HT-29 (cell line): ENCODE measurements at places on chromosomes 1 and 21. TPM values are rescaled to one million over a fixed set of nuclear protein-coding genes. Genes with fewer than 3 reads are reported as not detected.
A peak's percentile ranks its signal among the peaks of the same experiment; 100 is the strongest.

The GUCA2B gene
- 0.26 and 0.84 TPM in 2 replicates for total RNA-seq

DNA sequence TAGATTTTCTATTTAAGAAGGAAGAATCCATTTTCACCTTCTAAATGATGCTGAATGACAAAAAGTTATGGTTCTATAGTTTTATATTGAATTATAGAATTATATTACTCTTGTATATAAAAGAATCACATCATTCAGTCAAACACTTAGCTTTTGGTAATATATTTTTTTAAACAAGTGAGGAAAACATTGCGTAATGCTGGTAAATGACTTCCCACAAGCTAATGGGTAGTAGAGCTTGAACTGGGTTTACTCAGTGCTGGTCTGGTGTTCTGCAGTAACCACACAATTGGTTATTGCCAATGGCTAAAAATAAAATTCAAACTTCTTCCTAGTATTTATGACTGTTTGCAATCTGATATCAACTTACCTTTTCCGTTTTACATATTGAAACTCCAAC lies 10.6 kb upstream of the GIPC2 start:
- no peak for DNase-seq

GRCh38 chr1:110686188-110686587 lies 11.4 kb upstream of the KCNA3 start:
- no peak for DNase-seq

- DNase-seq, result peak; percentile 28
These were observed 31.9 kb downstream of the MTARC1 start for GRCh38 chr1:220818421-220819173.

DNA sequence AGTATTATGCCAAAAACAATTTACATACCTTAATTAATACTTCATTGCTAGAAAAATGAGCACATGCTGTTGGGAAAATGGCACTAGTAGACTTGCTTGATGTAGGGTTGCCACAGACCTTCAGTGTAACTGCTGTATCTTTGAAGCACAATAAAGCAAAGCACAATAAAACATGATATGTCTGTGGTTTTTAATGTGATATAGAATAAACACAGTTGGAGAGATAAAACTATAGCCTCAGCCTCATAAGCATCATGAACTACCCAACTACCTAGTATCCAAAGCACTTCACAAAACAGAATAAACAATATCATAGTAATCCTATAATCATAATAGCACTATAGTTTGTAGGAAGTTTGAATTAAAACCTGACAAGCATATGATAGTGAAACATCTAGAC lies 143.5 kb downstream of the SYT14 start:
- DNase-seq, result no peak

DNA sequence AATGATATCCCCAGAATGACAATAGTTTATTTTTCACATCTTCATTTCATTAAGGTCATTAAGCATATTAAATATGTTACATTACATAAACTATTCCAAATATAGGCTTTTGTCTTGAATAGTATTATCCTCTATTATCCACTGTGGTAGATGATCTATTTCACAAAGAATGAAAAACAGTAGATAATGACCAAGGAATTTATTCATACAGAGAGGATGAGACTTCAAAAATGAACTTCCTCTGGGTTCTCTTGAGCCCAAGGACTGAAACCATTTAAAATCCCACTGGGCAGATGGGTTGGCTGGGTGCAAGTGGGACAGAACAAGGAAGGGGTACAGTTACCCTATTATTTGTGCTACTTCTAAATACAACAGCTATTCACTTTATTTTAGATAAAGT lies 33.0 kb downstream of the PTPN14 start:
- DNase-seq, result no peak

GRCh38 chr1:39321979-39322378 lies 117.5 kb downstream of the MACF1 start:
- no peak for DNase-seq
